ENCODE measurements at places on chromosomes 3 and 15.

DNA sequence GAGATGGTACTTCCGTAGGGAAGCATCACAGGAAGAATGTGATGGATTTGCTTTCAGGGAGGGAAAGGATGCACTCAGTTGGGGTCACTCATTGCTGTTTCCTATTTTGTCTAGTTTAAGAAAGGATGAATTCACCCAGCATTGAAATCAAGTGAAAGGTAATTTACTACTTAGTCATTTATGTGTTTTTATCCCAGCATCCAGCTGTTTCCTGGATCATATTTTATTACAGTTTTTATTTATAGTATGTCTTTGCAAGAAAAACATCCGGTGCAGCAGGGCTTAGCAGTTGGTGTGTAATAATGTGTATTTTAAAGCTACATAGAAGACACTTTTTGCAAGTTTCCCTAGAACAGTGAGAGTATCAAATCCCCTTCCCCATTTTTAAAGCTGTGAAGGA is 37.4 kb upstream of the GOLGA8B start:
- no peak for DNase-seq

GRCh38 chr15:67931861-67932260 is 92.0 kb upstream of the RNU6-1 start:
- DNase-seq, result no peak

DNA sequence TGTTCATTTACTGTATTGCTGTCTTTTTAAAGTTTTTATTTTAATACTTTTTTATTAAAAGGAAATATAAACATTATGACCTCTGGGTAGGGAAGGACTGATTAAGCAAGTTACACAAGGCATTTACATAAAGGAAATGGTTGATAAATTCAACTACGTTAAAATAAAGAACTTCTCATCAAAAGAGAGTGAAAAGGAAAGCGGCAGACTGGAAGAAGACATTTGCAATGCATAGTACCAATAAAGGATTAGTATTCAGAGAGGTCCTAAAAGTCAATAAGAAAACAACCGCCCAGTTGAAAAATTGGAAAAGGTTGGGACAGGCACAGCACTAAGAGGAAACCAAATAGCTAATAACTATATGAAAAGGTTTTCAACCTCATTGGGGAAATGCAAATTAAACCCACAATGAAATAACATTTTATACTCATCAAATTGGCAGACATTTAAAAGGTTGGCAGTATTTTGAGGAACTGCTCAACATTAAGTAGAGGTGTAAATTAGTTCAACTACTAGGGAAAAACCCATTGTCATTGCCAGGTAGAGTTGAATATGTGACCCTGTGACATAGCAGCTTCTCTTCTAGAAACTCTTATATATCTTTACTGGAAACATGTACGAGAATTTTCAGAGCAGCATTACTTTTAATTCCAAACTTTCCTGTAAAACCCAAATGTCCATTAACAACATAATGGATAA is 9.5 kb downstream of the PDE8A start:
- no peak for DNase-seq

DNA sequence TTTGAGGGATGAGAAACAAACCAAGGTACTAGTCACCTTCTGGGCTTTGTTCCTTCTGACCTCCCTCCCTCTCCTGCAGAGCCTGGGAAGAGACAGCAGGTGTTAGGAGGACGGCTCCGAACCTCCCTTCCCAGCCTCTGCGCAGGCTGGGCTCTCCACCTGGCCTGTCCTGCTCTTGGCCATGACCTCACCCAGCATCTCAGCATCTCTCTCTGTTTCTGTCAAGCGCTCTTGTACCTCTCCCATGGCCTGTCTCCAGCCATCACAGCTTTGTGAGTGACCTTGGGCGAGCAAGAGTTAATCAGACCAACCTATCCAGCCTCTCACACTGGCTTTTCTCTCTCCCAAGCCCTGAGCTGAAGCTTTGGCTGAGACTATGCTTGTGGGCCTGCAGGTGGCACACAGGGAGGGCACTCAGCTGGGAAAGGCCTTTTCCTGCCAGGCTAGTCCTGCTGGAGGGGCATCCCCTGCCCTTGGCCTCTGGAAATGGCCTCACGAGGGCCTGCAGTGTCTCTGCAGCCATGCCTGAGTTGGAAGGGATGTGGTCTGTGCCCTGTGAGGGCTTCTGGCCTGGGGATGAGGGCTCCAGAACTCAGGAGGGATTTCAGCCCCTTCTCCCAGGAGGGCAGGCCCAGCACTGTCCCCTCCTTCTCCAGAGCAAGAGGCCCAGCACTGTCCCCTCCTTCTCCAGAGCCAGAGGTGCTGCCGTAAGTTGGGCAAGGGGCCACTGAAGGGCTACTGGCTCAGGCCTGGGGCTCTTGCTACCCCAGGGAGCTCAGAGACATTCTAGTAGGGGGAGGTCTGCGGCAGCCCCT is 2.1 kb downstream of the CHST13 start:
- DNase-seq, result no peak

- no peak for DNase-seq
Observed at GRCh38 chr3:171228240-171228639, 201.7 kb upstream of the SLC2A2 start.

DNA sequence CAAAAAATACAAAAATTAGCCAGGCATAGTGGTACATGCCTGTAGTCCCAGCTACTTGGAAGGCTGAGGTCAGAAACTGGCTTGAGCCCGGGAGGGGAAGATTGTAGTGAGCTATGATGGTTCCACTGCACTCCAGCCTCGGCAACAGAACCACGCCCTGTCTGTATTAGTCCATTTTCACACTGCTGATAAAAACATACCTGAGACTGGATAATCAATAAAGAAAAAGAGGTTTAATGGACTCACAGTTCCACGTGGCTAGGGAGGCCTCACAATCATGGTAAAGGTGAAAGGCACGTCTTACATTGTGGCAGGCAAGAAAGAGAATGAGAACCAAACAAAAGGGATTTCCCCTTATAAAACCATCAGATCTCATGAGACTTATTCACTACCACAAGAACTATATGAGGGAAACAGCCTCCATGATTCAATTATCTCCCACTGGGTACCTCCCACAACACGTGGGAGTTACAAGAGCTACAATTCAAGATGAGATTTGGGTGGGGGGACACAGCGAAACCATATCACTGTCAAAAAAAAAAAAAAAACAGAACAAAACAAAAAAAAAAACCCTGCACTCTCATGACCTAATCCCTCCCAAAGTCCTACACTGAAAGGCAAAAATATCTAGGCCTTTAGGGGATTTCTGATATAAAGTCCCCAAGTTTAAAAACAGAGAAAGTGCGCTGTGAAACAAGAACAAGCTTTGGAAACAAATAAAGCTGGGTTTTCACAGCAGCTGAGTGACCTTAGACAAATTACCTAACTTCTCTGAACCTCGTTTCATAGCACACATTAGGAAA is 224.7 kb downstream of the IGSF11 start:
- DNase-seq, result no peak

DNA sequence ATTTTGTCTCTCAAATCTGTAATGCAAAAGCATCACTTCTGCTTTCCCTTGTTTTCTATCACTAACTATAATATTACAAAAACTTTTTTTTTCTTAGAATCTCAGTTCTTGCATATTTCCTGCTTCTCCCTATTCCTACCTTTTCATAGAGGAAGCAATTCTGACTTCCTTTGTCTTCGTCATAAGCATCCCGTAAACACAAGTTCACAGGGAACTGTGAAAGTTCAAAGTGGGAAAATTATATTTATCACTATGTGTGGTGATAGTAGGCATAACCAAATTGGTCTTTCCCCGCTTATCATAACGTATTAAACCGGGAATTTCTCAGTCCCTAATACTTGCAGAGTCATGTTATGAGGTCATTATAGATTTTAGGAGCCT is 22.3 kb downstream of the CD200 start:
- DNase-seq, result no peak
